Cortex of kidney (tissue), 1 donor: ENCODE measurements at places on chromosomes 16 and 17.

DNA sequence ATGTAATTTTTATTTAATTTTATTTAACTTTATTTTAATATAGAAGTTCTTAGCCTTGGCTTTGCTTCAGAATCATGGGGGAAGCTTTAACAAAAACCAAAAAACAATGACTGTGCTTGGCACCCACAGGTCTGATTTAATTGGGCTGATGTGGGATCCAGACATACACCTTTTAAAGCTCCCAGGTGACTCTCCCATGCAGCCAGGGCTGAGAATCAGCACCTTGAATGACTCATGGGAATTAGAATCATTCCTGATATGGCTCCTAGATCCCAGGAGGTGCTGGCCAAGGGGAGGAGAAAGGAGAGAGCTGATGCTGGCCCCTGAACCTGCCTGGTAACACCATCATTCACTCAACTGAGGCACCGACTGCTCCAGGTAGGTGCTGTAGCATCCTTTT, 240.7 kb downstream of the PARN start:
- DNase-seq: no peak

GRCh38 chr17:50180111-50180510, 14.3 kb downstream of the SGCA start:
- DNase-seq: no peak

DNA sequence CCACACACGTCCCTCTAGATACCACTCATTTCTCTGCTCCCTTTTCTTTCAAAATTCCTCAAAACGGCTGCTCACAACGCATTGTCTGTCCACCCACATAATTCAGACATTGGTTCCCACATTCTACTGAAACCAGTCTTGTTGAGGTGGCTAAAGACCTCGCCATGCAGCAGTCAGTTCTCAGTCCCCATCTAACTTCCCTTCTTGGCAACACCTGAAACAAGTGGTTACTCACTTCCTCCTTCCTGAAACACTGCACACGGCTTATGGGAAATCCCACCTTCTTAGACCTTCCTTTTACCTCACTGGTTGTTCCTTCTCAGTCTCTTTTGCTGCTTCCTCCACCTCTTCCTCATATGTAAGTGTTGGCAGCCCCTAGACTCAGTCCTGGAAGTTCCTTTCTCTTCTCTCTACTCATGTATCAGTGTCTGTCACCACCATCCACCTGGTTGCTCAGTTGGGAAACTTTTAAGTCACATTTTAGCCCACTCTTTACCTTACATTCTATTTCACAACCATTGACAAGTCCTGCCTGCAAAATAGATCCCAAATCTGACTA, 277.1 kb downstream of the CEP112 start:
- DNase-seq: no peak

DNA sequence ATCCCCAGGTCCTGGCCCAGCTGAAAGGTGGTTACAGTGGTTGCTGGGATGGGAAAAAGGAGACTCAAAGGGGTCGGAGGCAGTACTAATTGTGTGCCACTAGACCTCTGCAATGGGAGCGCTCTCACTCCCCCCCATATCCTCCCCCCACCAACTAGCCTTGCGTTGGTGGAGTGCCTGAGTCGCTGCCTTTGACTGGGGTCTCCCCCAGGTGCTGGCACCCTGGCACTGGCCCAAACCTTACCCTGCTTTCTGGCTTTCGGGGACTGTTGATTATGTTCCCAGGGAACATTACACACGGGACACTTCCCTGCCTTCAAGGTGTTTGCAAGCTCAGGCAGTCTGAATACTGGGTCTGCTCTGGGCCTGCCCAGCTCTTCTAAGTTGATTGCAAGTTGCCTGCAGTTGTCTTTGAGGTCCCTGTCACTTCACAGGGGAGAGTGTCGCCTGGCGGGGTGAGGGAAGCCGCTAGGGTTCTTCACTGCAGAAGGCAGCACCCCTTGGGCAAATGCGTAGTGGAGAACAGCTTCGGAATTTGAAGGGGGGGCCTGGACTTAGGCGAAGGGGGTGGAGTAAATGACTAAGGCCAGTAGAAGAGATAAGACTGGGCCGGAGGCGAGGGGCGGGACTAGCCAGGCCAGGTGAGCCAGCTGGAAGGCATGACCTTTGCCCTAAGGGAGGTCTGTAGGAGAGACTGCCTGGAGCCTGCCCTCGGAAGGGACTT, 98.0 kb downstream of the RAB11FIP4 start:
- DNase-seq: no peak

DNA sequence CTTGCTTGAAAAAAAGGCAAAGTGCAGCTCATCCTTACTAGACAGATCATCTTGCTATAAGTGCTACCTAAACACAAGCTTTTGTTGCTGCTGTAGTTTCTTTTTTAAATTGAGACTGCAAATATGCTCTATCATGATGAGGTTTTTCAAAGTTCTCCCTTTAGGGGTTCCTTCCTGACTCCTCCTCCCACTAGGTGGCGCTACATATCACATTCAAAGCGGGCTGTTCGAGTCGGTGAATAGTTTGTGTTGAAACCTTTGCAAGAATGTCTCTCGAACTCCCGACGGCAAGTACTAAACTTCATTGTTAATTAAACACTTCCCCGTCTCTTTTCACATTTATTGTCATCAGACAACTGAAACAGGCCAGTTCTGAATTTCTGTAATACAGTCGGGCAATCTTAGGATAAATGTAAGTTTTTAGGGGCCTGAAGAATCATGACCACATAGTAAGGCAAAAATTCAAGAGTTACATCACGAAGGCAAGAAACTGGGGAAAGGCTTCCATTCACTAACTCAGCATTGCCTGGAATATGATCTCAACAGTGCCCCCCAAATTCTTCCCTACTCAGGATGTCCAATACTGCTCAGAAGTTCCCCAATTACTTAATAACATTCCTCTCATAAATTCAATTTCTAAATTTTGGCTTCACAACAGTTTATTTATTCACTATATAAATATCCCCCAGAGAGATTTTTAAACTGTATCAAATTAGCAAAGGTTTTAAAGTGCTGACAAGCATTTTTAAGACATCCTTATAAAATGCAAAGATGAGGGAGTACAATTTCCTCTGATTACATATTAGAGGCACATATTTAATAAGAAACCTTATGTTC, 6.7 kb downstream of the HS3ST3A1 start:
- DNase-seq: no peak
